Hypothalamus (tissue), 51 donors: ENCODE measurements at places on chromosomes 1 and 21.

DNA sequence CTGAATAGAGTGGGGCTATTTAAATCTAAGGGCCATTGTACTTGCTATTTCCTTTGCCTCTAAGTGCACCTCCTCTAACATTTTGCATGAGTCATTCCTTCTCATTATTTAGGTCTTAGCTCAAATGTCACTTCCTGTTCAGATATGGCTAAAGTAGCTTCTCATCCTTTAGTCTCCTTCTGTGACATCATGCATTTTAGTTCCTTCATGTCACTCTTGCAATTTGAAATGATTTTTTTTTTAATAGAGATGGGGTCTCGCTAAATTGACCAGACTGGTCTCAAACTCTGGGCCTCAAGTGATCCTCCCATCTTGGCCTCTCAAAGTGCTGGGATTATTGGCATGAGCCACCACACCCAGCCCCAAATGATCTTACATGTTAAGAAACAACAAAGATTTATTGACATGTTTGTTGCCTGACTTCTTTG is 6.6 kb downstream of the TBX19 start:
- no peak for DNase-seq

GRCh38 chr21:28387220-28387619 is 605.5 kb downstream of the LTN1 start:
- DNase-seq = no peak

- DNase-seq = no peak
Observed at GRCh38 chr21:41836166-41837015, 42.8 kb downstream of the PRDM15 start.

GRCh38 chr1:42165511-42166210 is 1.1 kb upstream of the GUCA2A start:
- DNase-seq = no peak

GRCh38 chr1:49171941-49172593 is 395.4 kb upstream of the BEND5 start:
- no peak for DNase-seq

DNA sequence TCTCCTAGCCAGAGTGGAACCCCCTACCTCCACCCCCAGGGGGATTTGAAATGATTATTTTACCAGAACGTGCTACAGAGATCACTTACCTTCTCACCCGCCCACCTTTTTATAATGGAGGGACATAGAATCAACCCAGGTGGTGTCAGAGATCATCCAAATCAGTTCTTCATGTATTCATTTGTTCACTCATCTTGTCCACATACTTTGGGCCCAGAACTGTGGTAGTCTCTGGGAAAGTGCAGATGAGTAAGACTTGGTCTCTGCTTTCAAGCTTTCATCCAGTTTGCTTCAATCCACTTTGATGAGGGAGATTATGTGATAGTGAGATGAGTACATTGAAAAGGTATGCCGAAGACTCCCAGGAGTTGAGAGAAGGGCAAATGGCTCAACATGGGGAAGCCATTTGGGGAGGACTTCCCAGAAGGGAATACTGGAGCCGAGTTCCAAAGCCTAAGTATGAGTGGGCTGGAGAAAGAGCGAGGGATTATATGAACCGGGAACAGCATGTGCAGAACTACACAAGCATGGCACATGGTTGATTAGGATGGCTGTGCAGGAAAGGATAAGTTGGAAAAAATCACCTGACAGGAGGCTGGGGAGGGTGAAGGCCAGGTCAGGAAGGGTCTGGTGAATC is 1.9 kb downstream of the FGGY start:
- no peak for DNase-seq

GRCh38 chr1:110914676-110915075 is 41.7 kb downstream of the CD53 start:
- DNase-seq = no peak

DNA sequence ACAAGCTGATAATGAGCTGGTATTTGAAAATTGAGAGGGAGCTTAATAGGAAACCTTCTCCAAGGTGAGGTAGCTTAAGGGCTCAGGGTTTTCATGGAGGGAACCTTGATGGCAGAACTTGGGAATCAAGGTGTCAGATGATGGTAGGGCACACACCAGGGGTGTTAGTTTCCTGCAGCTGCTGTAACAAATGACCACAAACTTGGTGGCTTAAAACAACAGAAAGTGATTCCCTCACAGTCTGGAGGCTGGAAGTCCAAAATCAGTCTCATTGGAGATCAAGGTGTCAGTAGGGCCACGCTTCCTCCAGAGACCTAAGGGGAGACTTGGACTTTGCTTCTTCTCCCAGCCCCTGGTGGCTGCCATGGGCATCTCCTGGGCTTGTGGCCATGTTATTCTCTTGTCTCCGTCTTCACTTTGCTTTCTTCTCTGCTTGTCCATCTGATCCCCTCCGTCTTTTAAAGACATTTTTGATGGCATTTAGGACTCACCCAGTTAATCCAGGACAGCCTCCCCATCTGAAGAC is 45.5 kb downstream of the HUNK start:
- DNase-seq = no peak

DNA sequence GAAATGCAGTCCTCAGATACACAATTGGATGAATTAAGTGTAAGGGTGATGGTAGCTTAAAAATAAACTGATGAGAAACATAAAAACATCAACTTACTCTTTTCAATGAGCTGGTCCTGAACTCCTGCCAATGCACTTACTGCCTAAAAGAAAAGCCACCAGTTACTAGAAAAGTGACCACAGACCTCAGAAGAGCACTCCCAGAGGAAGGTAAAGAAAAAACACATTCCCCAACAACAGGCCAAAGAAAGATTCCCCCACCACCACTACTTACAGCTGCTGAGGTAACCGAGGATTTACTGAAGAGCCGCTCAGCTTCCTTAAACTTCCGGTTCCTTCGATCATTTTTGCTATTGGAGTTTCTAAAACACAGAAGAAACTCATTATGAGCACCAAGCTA is 5.4 kb downstream of the MEAF6 start:
- no peak for DNase-seq

DNA sequence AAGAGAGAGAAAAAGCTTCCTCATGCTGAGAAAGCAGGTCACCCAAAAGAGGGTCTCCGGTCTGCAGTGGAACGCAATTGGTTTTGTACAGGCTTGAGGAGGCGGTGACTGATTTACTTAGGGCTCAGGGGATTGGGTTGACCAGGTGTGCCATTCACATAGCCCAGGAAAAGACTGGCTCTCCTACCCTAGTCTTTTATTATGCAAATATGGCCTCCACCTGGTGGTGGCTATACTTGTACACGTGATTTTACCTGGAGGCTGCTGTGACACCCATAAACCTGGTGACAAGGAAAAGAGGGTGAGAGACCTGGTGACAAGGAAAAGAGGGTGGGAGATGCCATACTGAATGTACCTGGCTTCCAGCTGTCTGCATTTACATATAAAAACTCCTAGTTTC is 49.9 kb downstream of the DNTTIP2 start:
- DNase-seq = no peak

DNA sequence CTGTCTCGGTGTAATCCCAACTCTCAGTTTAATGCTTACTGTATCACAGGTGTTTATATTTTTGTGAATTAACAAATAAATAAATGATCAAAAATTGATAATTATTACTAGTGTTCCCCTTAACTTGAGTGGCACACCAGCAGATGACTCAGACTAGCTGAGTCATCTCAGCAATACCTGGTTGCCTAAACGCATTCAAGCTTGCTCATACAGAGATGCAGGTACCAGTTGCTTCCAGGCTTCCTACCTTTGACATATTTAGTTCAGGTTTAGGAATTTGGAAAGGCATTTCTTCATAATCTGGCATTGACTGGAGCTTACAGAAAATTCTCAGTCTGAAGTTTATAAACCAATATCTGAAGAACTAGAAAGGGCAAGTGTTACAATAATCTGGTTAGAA is 78.9 kb upstream of the LMO4 start:
- no peak for DNase-seq

DNA sequence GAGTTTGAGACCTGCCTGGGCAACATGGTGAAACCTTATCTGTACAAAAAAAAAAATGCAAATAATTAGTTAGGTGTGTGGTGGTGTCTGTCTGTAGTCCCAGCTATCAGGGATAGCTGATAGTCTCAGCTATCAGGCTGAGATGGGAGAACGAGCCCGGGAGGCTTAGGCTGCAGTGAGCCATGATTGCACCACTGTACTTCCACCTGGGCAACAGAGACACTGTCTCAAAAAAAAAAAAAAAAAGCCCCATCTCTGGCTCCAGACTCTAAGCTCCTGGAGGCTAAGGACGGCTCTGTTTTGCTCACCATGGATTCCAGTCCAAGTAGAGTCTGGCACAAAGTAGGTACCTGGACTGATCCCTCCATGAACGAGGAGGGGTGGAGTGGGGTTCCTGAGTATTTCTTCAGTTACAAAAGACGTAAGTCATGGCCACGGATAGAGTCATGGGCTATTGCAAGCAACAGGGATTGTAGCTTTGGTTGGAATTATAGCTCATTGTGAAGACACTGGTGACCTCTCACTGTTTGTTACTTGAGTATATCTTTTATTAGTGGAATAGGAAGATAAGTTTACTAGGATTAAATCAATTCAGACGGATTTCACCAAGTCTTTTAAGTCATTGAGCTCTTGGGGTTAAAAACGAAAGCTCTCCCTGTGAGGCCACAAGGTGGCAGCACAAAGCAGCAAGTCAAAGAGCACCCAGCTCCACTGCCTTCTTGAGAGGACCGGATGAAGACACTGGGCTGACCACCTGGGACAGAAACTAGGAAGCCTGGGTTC is 35.6 kb upstream of the TMEM61 start:
- DNase-seq = no peak

- DNase-seq = no peak
Observed at GRCh38 chr1:6350416-6351088, 43.0 kb downstream of the ACOT7 start.

GRCh38 chr21:18354947-18355346 is 48.6 kb downstream of the TMPRSS15 start:
- DNase-seq = no peak

- DNase-seq = no peak
Observed at GRCh38 chr1:89831462-89832120, 10.8 kb downstream of the LRRC8D start.
